ENCODE measurements at places on chromosomes 13 and 19.

GRCh38 chr13:110788778-110789177 is 75.3 kb downstream of the ING1 start:
- no peak for DNase-seq

GRCh38 chr13:110824702-110825300 is 90.1 kb downstream of the ANKRD10 start:
- no peak for DNase-seq

- DNase-seq: no peak
Measured at GRCh38 chr19:16218851-16219250, 21.1 kb downstream of the AP1M1 start.

DNA sequence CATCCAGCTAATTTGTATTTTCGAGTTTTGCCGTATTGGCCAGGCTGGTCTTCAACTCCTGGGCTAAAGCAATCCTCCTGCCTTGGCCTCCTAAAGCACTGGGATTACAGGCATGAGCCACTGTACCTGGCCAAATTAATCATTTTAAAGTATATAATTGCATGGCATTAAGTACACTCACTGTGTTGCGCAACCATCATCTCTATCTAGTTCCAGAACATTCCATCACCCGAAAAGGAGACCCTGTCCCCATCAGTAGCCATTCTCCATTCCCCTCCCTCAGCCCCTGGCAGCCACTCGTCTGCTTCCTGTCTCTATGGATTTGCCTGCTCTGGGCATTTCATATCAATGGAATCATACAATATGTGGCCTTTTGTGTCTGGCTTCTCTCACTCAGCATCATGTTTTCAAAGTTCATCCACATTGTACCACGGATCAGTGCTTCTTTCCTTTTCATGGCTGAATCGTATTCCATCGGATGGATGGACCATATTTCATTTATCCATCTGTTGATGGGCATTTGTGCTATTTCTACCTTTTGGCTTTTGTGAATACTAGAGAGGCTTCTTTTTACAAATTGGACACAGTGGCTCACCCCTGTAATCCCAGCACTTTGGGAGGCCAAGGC is 13.1 kb downstream of the PGPEP1 start:
- peak; percentile 26 for DNase-seq

GRCh38 chr19:3710265-3710812 is 2.2 kb downstream of the TJP3 start:
- DNase-seq: peak; percentile 46

- DNase-seq: no peak
Measured at GRCh38 chr19:19059837-19060611, 3.8 kb upstream of the SLC25A42 start.

GRCh38 chr19:18761531-18762110 is 29.5 kb downstream of the COMP start:
- no peak for DNase-seq

DNA sequence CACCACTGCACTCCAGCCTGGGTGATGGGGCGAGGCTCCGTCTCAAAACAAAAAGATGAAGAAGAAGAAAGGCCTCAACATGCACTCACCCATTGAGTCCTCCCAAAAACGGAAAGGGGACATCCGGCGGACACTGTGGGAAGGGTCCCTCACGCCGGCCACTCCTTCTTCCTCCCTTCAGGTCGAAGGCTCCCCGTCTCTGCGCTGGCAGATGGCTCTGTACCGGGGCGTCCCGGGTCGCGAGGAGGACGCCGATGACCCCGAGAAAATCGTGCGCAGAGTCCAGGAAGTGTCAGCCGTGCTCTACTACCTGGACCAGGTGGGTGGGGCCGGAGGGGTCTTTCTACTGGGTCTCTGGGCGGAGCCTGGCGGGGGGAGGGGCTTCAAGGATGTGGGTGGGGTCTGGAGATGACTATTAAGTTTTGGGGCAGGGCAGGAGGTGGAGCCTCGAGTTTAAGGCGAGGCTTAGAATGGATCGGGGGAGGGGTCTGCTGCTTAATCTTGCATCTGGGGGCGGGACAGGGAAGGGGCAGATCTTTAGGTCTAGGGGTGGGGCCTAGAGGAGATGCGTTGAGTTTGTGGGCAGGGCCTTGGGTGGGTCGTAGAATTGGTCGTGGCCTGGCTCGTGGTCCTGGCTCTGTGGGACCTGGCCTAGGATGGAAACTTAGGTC is 90.2 kb downstream of the MAP4K1 start:
- DNase-seq: no peak

- no peak for DNase-seq
Measured at GRCh38 chr13:91659256-91660075, 261.0 kb downstream of the GPC5 start.

DNA sequence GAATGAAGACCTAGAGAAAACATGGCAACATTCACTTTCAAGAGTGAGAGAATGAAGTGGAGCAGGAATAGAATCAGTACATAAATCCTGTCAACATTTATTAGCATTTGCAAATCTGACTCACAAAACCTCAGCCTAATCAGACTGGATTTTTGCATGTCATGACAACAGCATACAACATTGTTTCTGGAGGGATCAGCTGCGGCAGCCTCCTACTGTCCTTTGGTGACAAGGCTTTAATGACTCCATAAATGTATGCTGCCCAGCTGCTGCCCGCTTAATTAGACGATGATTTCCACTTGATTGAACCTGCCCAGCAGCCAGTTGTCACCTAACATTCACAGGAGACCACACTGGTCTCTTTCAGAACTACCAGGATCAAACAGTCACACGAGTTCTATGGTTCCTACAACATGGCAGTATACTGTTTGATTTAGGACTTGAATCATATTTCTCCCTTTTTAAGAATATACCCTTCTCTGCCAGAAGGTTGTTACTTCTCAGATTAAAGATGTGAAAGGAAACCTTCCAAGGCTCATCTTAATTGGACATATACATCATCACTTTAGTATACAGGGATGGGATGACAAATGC is 9.3 kb downstream of the EBPL start:
- peak; percentile 75 for DNase-seq

DNA sequence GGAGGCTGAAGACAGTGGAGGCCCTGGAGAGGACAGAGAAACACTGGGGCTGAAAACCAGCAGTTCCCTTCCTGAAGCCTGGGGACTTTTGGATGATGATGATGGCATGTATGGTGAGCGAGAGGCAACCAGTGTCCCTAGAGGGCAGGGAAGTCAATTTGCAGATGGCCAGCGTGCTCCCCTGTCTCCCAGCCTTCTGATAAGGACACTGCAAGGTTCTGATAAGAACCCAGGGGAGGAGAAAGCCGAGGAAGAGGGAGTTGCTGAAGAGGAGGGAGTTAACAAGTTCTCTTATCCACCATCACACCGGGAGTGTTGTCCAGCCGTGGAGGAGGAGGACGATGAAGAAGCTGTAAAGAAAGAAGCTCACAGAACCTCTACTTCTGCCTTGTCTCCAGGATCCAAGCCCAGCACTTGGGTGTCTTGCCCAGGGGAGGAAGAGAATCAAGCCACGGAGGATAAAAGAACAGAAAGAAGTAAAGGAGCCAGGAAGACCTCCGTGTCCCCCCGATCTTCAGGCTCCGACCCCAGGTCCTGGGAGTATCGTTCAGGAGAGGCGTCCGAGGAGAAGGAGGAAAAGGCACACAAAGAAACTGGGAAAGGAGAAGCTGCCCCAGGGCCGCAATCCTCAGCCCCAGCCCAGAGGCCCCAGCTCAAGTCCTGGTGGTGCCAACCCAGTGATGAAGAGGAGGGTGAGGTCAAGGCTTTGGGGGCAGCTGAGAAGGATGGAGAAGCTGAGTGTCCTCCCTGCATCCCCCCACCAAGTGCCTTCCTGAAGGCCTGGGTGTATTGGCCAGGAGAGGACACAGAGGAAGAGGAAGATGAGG is 1.5 kb downstream of the PPP1R15A start:
- DNase-seq: peak; percentile 68

GRCh38 chr13:34862311-34862710 is 79.8 kb upstream of the NBEA start:
- DNase-seq: peak; percentile 9

GRCh38 chr19:20611866-20612265 is 46.3 kb upstream of the ZNF737 start:
- no peak for DNase-seq

DNA sequence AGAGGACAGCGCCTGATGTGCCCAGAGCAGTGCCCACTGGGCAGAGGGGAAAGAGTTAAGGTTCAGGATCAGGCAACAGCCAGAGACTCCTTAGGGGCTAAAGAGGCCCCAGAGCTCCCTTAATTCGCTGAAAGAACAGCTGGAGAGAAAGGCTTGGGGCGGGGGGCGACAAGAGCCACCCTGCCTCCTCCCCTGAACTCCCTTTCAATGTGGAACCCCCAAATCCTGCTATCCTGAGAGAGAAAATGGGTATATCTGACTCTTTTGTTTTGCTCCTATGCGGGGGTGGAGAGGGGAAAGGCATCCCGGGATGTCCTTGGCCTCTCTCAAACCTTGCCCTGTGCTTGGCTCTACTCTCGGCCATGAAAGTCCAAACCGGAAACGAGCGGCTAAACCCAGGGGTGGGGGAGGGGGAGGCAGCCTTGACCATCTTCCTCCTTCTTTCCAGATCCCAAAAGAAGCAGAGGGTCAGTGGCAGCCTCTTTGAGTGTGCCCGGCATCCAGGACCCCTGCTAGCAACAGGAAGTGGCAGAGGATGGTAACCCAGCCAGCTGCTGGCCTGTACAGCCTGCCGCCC is 4.7 kb downstream of the PRKACA start:
- DNase-seq: no peak

DNA sequence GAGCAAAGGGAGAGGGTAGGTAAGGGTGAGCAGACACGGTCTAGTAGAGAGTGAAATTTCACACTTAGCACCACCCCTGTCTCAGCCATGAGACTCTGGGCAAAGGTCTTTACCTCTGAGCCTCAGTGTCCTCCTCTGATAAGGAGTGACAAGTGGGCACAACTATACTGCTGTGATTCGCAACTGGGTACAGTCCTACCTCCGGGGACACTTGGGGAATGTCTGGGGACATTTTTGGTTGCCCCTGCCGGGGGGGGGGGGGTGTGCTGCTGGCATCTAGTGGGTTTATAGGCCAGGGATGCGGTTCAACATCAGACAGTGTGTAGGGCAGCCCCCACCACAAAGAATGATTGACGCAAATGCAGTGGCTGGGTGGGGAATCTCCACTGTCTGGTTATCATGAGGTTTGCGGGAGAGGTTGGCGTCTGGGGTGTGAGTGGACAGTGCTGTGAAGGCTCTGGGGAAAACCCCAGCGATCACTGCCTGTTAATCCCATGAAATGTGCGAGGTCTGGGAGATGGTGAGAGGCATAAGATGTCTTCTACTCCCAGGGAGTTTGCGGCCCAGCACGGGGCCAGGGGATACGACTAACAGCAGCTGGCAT is 4.3 kb downstream of the NACC1 start:
- DNase-seq: peak; percentile 82

DNA sequence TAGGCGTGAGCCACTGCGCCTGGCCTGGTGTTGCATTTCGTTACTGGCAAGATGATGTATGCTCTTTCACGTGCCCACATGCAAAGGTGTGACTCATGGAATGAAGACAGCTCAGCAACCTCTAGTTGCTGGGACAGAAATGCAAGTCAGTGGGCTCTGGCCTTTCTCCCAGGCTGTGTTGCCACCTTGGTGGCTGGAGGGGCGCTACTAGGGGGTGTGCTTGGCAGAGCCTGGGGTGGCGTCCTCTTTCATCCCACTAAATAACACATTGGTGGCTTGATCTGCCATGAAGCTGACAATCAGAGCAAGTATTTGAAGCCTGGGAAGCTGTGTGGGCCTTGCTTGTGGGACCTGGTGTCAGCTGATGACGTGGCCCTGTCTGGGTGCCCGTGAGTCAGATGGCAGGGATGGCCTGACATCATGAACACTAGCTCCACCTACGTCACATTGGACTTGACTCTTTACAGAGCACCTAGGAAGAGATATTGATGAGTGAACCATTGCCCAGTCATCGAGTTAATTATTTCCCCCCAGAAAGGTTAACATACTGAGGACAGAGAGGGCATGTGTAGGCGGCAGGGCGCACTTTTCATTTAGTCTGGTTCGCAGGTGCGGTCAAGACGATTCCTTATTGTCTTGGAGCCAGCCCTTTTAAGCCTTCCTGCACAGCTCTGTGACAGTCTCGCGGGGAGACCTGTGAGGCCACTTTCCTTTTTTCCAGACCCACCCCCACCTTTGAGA is 154.2 kb downstream of the TM9SF2 start:
- peak; percentile 63 for DNase-seq

DNA sequence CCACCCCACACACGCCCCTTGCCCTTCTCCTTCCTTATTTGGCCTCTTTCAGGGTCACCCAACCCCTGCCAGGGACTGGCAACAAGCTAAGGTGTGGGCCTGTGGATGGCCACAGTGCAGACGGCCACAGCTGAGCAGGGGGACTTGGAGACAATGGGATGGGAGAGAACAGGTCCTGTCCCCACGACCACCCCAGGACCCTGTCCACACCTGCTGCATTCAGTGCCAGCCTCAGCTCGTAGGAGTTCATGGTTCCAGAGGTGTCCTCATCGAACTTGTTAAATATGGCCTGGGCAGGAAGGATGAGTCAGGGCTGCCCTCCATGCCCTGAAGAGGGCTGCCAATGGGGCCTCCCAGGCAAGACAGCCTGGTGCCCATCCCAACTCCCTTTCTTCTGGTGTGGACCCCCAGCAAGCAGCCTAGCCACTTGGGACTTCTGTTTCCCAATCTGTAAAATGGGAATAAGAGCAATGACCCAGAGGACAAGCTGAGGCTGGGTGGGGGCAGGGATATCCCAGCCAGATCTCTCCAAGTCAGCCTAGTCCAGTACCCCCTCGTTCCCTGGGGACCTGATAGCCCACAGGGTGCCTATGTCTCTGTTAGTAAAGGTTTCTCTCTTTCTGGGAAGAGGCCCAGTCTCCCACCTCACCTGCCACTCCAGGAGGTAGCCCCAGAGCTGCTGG is 10.6 kb downstream of the CAPN12 start:
- no peak for DNase-seq
